T-helper 2 cell (primary cell): ENCODE measurements at places on chromosomes 16 and 17.

DNA sequence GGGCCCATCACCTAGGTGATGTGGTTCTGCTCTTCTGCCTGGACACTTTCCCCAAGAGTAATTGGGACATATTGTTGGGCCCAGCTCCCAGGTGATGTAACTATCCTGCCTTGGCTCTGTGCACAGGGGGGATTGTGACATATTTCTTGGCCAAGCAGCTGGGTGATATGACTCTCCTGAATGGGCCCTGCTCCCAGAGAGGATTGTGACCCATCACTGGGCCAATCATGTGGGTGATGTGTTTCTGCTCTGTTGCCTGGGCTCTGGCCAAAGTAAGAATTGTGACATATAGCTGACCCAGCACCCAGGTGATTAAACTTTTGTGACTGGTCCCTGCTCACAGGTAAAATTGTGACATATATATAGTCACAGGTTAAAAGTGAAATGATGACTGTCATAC is 1904.9 kb downstream of the TP53TG3F start:
- DNase-seq, result no peak

DNA sequence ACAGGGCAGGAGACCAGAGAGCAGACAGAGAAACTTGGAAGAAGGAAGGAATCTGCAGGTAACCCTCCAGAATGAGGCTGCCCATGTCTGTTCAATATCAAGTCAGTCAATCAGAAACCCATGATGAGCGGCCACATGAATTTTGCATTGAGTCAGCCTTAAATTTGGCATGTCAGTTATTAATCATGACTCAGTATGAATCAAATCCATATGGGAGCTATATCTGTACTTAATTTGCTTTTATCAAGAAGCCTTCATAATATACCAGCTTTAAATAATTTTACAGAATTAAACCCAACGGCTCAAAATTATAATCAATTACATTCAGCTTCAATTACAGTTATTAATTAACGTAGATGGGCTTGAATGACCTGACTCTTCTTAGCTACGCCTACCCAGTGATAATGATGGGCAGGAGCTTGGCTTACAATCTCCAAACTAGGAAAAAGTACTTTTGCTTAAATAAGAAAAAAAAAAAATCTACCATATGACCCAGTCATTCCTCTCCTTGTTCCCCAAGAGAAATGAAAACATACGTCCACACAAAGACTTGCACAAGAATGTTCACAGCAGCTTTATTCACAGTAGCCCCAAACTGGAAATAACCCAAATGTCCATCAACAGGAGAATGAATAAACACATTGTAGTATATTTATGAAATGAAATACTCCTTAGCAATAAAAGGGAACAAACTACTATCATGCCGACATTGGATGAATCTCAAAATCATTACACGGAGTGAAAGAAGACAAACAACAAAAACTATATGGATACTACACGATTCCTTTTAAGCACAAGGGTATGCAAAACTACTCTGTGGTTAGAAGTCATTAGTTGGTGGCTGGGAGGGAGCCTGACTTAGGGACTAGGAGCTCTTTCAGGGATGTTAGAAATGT is 48.6 kb downstream of the SLC39A11 start:
- no peak for DNase-seq

- DNase-seq, result no peak
Measured at GRCh38 chr17:72832306-72832705, 260.2 kb downstream of the SLC39A11 start.

DNA sequence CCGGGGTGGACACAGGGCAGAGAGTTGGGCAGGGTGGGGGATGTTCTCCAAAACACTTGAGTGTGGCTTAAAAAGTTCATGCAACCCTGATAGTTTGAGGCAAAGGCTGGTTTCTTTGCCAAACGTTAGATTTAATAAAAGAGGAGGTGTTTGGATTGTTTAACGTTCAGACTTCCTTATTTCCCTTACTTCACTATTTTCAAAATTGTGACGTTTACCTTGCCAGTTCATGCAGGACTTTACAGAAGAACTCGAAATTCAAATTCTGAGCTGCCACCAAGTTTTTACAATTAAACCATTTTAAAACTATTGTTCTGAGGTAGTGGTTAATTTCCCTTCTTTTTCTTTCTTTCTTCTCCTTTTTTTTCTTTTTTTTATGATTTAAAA is 5.5 kb downstream of the SEC14L1 start:
- no peak for DNase-seq

DNA sequence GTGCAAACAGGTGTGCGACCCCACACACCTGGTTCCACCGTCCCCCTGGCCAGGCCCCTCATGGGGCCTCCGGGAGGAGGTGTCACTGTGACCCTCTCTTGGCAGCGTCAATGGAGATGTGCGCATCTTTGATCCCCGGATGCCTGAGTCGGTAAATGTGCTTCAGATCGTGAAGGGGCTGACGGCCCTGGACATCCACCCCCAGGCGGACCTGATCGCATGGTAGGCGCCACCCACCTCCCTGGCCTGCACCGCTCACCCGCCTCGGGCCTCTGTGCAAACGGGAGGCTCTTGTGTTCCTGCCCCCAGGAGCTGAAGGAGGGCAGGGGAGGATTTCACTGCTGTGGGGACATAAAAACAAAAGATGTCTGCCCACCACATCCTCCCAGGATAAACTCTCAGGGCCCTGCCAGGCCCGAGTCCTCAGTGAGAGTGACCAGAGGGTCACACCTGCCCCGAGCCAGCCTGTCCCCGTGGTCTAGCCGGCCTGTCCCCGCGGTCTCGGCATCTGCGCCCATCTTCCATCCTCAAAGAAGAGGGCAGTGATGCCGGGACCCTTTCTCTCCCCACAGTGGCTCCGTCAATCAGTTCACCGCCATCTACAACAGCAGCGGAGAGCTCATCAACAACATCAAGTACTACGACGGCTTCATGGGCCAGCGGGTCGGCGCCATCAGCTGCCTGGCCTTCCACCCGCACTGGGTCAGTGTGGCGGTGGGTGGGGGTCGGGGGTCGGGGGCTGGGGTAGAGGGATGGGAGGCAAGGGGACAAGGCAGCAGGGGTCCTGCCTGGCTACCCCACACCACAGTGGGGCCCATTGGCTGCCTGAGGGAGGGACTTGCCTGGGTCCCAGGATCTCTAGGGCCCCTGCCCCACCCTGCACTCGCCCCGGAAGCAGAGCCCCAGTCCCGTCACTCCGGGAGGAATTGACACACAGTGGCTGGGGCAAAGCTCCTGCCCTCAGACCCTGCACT is 29.0 kb upstream of the CHMP6 start:
- DNase-seq, result no peak

DNA sequence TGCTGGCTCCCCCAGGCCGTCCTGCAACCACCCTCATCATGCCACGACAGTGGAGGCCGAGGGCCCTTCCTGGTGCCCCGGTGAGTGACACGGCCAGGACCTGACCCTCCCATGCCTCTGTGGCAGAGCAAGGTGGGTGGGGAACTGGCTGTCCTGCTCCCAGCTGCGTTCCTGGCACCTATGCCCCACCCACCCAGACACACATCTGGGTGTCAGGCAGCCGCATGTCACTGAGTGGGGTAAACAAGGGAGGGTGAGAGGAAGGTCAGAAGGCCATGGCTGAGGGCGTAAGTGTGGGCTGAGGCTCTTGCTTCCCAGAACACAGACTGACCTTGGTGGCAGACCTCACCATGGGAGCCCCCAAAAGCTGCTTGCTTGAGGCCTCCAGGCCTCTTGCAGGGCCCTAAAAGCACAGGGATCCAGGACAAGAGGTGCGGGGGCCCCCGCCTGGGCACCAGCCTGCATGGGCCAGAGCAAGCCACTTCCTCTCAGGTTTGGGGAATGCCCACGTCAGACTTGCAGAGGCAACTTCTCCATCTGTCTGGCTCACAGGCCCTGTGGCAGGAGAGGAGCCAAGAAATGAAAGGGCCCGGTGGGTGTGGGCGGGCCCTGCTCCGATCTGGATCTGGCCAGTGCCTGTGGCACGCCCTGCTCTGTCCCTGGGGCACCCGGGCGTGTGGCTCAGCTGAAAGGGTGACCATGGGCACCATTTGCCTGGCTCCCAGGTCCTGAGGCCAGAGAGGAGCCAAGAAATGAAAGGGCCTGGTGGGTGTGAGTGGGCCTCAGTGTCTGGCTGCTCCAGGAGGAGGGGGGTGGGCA is 3.9 kb upstream of the CCDC57 start:
- DNase-seq, result no peak

DNA sequence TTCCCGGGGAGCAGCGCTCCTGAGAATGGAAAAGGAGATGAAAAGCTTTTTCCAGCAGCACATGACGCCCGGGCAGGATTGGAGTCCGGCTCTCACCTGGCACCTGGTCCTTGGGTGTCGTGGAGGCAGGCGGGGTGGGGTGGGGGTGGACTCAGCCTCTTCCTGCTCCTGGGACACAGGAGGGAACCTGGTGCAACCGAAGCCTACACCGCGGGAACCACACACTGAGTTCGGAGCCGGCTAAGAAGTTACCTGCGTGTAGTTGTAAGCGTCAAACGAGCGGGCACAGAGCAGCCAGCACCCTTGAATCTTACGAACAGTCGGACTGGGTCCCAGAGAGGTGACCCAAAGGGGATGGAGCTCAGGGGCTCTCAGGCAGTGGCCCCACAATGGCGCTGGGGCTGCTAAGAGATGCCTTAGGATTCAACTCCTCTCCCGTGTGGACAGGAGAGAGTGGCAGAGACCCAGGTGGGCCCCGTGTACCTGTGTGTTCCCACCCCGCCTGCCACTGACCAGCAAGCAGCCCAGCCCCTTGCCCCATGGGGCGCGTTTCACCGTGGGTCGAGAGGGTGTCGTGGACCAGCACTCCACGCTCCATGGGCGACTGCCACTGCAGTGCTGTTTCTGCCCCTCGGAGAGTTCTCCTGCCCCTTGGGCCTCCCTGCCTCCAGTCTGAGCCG is 105.8 kb upstream of the METRNL start:
- no peak for DNase-seq

- DNase-seq, result no peak
Measured at GRCh38 chr16:85796152-85796551, 3.2 kb downstream of the EMC8 start.

DNA sequence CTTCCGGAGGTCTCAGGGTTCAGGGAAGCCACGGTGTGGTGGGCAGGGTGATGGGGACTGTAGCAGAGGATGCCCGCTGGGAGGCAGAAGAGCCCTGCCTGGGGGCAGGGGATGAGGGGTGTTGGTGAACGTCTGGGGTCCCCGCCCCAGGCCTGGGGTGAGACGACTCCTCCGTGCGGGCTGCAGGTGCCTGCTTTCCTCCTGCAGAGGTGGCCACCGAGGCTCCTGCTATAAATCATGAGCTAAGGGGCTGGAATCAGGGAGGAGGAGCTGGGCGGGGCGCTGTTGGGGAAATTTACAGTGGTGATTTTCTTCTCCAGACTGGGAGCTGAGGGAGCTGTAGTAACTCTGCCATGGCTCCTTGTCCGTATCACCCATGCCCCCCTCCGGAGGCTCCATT is 167.0 kb downstream of the MRM1 start:
- DNase-seq, result no peak

DNA sequence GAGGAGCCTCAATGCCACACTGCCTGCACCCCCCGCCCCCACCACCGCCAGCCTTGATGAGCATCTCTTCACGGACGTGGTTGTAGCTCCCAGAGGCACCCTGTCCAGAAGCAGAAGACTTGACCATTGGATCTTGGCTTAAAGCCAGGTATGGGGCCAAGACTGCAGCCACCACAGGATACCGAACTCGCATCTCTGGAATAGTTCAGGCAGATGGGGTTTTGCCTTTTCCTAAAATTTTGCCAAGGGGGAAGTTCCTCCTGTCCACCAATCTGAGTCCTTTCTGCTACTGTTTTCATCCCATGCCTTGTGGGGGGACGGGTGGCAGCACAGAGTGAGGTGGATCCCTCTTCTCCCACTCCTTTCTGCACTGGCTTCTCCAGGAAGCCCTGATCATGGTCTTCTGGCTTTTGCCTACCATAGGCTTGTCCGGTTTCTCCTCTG is 939 bp downstream of the CORO6 start:
- no peak for DNase-seq

- DNase-seq, result no peak
Measured at GRCh38 chr17:83100220-83100852, 20.9 kb downstream of the METRNL start.

GRCh38 chr16:87288753-87289362 is 28.3 kb downstream of the C16orf95 start:
- no peak for DNase-seq

- no peak for DNase-seq
Measured at GRCh38 chr17:55660178-55660886, 62.3 kb downstream of the TMEM100 start.

- DNase-seq, result no peak
Measured at GRCh38 chr16:710500-711075, 4.3 kb upstream of the METRN start.

DNA sequence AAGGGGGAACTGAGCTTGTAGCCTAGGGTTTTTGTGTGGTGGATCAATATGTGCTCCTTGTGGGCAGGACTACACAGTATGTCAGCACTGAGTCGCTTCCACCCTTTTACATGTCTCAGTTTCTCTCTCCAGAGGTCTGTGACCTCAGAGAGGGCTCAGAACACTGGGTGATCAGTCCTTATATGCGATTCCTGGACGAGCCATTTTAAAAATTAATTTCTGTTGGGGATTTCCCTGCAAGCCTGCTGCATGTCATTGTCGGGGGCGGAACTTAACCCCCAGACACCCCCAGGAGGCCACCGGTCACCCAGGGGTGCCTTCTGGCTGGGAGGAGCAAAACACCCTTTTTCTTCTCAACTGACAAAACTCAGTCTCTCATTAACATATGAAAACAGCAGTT is 14.1 kb downstream of the DHRS7B start:
- no peak for DNase-seq

- DNase-seq, result no peak
Measured at GRCh38 chr16:69482410-69482991, 58.1 kb downstream of the CYB5B start.

GRCh38 chr16:3135126-3135715 is 392 bp downstream of the ZNF213 start:
- DNase-seq, result no peak

DNA sequence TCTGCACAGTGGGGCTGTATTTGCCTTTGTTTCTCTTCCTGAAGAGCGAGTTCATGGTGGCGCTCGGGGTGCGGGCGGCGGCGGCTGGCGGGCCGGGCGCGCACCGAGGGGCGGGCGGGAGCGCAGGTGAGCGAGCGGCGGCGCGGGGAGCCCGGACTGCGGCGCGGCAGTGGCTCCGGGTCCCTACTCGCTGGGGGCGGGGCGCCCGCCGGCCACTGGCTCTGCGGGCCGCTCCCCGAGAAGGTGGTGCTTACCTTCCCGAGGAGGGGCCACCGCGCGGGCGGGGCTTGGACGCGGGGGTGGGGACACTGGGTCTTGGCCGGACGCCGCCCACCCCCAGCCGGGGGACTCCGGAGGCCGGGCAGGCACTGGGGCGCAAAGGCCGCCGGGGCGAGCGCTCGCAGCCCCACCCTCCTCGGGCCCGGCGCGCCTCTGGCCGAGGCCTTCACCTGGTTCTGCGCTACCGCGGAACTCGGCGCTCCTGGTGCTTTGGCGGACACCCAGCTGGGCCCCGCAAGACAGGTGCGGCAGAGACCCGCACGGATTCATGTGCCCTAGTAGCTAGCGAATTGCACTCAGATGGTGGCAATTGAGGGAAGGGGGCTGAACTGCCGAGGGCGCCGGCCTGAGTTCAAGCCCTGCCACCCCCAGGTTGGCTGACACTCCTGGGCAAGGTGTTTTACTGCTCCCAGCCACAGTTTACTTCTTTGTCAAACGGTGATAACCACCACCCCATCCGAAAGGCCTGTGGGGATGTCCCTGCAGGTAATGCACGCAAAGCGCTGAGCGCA is at the start of gene PPL:
TSS of gene PPL (minus strand) at position 158 of the 791 bp plus-strand sequence. CDS start at position 55, 103 bp downstream.
- no peak for DNase-seq
